ENCODE measurements at places on chromosomes 11 and 22. TPM values are rescaled to one million over a fixed set of nuclear protein-coding genes. Genes with fewer than 3 reads are reported as not detected.

Gene MAP6
- total RNA-seq = 0.23 TPM

Gene MS4A4A
- not detected for total RNA-seq

Gene PANX3
- not detected for total RNA-seq

Gene MMP13
- not detected for total RNA-seq

Gene C22orf15
- total RNA-seq = 0.52 TPM

Gene UQCC3
- total RNA-seq = 9.5 TPM

Gene C11orf52
- total RNA-seq = not detected

Gene KRTAP5-9
- total RNA-seq = not detected

Gene MMP12
- not detected for total RNA-seq

Gene CARD18
- not detected for total RNA-seq

Gene RBM4B
- 18.4 TPM for total RNA-seq

Gene FAT3
- 0.02 TPM for total RNA-seq

Gene MS4A3
- not detected for total RNA-seq

Measured in activated T-helper 2 cell treated with anti-CD3 and anti-CD28 coated beads, Interferon-gamma antibody, Interleukin-2, Interleukin-4, amounts not matched to agents 10 μg/mL and 5 μg/mL and 100 μg/mL, durations not matched to agents 14 hours and 24 hours and 36 hours (primary cell).